ENCODE measurements at places on chromosomes 12 and 14. TPM values are rescaled to one million over a fixed set of nuclear protein-coding genes. Genes with fewer than 3 reads are reported as not detected.
A peak's percentile ranks its signal among the peaks of the same experiment; 100 is the strongest.

GRCh38 chr12:132229193-132229760 is 85.0 kb downstream of the NOC4L start:
- no peak for DNase-seq

The SLC10A1 gene
- total RNA-seq: not detected

DNA sequence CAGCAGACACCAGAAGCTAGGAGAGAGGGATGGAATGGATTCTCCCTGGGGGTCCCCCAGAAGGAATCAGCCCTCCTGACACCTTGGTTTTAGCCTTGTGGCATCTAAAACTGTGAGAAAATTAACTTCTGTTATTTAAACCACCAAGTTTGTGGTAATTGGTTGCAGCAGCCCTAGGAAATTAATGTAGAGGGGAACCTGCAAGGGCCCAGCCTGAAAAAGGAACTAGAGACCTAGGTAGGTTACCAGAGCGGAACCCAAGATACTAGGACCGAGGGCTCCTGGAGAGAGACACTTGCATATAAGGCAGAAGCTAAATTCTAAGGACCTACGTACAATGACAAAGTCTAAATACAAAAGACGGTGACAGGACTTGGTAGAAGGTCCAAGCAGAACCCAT is 8.1 kb upstream of the DENND5B start:
- no peak for DNase-seq

- DNase-seq: no peak
Measured at GRCh38 chr12:19624491-19624890, 185.2 kb downstream of the AEBP2 start.

GRCh38 chr14:101202627-101203404 is 299.3 kb upstream of the RTL1 start:
- DNase-seq: peak; percentile 55
